ENCODE measurements at places on chromosomes 3 and 15.

DNA sequence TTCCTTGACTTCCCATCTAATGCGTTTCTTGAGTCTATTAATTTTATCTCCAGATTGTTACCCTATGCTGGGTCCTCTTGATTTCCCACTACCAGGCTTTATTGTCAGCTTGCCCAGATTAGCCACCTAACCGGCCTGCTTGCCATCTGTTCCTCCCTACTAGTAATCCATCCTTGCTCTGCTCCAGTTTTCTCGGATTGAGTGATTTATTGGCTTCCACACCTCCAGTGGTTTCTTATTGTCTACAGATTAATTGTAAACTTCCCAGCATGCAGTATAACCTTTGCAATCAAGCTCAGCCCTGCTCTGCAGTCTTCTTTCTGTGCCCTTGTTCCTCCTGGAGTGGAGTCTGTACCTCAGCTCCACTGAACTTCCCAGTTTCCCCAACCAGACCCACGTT is 63.4 kb downstream of the ARHGEF26 start:
- no peak for DNase-seq

GRCh38 chr15:94674296-94674695 is 442.9 kb downstream of the MCTP2 start:
- no peak for DNase-seq

DNA sequence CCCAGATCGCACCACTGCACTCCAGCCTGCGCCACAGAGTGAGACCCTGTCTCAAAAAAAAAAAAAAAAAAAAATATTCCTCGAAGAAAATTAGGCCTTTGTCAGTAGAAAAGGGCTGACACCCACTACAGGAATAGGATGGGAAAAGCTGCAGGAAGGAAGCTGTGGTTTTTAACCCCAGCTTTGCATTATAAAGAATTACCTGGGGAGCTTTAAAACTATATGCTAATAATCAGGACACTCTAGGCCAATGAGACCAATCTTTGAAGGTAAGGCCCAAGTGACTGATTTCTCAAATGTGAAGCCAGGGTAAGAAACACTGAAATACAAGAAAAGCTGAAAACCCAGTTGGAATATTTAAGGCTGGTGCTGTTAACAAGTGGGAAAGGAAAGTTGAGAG is 74.3 kb downstream of the RBPMS2 start:
- no peak for DNase-seq

GRCh38 chr3:107945417-107946094 is 145.3 kb downstream of the CD47 start:
- no peak for DNase-seq

- no peak for DNase-seq
Observed at GRCh38 chr15:89824607-89824867, 9.9 kb upstream of the ANPEP start.

DNA sequence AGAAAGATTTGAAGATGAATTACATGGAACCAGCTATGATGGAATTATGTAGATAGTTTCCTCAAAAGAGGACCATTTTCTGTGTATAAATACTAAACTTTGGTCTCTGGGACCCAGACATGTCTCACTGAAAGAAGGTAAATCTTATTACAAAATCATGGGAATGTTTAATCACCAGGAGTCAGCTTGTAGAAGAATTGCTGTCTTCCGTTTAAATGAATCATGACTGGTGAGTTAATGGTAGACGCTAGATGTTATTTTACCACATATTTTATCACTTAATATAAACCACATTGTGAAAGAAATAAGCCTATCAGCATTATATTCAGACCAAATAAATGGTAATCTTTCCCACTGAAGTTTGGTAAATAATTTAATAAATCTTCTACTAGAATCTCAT is 322.3 kb upstream of the SUCLG2 start:
- DNase-seq: no peak

- no peak for DNase-seq
Observed at GRCh38 chr3:71972031-71972430, 187.1 kb upstream of the PROK2 start.

GRCh38 chr3:37985637-37986320 is 4.8 kb upstream of the VILL start:
- no peak for DNase-seq

- DNase-seq: no peak
Observed at GRCh38 chr15:89412905-89413411, 78.3 kb upstream of the POLG start.
